Activated CD8-positive, alpha-beta memory T cell treated with anti-CD3 and anti-CD28 coated beads for 24 hours (primary cell): ENCODE measurements at places on chromosomes 1 and 21.
A peak's percentile ranks its signal among the peaks of the same experiment; 100 is the strongest.

GRCh38 chr1:58149271-58149812 lies 397.2 kb downstream of the OMA1 start:
- DNase-seq = no peak

- peak; percentile 74 for DNase-seq
Observed at GRCh38 chr1:204746838-204747442, 61.4 kb upstream of the LRRN2 start.

DNA sequence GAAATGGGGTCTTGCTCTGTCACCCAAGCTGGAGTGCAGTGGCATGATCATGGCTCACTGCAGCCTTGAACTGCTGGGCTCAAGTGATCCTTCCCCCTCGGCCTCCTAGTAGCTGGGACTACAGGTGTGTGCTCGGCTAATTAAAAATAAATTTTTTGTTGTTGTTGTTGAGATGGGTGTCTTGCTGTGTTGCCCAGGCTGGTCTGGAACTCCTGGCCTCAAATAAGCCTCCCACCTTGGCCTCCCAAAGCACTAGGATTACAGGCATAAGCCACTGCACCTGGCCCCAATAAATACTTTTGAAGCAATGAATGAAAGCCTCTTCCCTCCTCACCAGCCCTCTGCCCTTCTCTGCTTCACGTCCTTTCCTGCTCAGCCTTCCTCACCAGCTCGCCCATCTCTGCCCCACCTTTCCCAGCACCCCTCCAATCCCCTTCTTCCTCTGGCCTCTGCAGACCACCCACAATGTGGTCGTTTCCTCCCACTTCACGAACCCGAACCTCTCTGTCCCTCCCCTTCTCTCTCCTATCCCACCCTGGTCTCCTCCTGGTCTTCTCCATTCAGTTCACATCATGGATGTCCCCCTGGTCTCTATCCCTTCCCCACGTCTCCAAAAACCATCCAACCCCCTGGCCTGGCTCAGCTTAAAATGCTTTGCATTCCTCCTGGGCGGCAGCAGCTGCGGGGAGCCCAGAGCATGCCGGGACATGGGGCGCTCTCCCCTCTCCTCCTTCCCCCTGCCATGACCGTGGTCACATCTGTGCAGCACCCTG lies 38.4 kb downstream of the RAP1GAP start:
- DNase-seq = no peak

DNA sequence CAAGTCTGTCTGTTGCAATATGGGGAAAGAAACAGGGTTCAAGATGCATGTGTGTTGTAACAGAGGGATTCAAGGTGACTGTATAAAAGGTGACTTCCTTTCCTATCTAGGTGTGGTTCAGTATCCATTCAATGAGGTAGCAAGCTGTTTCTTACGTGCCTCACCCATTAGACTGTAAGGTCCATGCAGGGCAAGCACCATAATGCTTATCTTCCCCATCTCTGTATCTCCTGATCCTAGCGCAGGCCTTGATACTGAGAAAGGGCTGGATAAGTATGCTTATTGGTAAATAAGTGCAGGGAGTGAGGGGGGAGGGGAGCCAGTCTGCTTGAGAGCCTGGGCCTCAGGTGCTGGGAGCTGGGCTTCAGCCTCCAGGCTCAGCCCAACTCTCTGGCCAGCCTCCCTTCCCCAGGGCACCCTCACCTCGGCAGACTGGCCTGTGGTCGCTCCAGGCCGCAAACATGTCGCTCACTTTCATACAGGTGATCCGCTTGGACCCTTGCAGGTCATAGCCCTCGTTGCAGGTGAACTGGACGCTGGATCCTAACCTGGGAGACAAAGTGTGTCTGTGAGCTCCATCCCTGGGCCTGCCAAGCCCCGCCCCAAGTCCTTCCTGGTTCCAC lies 44.5 kb upstream of the HMGB4 start:
- no peak for DNase-seq

DNA sequence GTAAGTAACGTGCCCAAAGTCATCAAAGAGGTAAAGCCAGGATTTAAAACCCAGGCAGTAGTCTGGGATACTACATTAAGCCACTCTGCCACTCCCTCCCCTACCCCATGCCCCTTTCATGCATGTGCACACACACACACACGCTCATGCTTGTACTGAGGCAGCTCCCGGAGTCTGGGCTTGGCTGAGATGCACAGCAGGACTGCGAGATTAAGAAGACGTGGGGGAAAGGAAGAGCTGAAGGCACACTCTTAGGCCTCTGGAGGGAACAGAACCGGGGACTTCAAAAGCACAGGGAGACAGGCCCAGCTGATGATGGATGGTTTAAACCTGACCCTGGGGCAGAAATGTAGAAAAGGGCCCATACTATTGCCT lies 98.3 kb downstream of the GLIS1 start:
- DNase-seq = no peak

DNA sequence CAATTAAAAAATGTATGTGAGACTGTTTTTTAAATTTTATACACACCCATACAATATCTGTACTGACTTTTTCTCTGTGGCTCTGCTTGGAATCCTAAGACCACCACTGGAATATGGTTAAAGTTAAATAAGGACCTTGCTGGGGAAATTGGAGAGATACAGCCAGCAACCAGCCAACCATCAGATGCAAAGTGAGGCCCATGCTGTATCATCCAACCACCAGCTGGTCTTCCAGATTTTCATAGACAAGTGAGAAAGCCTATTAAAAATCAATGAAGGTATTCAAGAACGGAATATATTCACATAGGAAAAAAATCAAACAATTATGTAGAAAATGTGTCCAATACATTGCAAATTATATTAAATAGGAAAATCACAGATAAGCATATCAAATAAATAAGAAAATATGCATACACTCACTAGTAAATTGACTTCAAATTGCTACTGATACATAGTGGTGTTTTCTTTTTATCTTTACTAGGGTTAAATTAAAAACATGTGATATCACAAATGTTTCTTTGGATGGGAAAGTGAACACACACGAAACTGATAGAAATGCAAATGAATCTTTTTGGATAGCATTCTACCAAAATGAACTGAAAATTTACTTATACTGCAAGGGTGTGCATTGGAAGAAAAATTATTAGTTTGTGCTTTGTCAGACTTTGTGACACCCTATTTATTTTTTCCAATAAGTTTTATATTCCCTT lies 1486.3 kb downstream of the BRINP3 start:
- no peak for DNase-seq

DNA sequence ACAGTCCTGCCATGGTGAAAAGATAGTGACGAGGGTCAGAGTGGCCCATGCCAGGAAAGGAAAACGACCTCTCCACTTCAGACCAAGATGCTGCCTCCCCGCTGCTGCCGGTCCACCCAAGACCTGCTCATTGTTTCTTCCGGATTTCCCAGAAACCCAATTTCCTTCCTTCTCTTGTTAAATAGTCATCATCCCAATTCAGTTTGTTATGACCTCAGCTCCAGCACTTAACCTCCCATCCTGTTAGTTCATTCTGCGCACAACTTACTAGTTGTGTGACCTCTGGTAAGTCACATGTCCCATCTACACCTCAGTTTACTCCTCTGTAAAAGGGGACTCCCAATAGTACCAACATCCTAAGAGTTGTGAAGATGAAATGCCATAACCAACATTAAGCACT lies 29.9 kb upstream of the PPP1R15B start:
- no peak for DNase-seq

GRCh38 chr1:76713535-76713934 lies 153.7 kb upstream of the ST6GALNAC5 start:
- DNase-seq = no peak

DNA sequence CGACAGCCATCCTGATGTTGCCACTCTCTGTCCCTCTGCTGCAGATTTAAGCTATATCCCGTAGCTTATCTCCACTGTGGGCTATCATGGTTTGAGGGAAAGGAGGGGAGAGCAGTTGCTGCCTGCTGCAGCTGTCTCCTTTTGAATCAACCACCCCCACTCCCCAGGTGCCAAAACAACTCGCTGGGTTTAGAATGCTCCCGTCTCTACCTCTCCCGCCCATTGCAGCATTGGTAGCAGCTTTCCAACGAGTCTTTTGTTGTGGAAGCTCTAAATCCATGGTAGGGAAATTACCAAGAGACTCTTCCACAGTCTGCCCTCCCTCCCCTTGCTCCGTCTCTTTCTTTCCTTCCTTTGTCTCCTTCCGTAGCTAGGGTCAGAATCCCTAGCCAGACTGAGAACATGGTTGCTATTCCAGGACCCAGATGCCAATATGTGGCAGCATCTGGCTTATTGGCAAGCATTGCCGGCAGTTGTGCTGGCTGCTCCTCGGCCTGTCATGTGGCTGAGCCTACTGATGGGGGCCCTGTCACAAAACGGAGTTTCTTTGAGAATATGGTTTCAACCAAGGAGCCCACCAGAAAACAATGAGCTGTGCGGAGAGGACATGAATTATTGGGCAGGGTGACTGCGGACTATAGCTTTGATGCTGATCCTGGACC lies 230.7 kb downstream of the RPS6KC1 start:
- no peak for DNase-seq

- peak; percentile 73 for DNase-seq
Observed at GRCh38 chr21:44846485-44847260, 26.8 kb downstream of the PTTG1IP start.

DNA sequence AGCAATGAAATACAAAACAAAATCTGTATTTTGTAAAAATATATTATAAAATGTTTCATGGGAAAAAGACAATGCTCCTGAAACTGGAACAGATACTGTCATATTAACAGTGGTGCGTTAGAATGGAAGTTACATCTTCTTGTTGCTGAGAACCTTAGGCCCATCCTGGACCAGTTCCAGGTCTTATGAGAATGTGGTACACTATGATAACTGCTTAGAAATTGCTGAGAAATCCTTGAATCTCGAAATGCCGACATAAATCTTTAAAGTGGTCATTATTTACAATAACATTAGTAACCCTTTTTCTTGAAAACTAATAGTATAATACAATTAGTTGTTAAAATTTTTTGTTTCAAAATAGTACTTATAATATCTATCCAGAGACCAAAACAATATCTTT lies 747.9 kb upstream of the NCAM2 start:
- no peak for DNase-seq

DNA sequence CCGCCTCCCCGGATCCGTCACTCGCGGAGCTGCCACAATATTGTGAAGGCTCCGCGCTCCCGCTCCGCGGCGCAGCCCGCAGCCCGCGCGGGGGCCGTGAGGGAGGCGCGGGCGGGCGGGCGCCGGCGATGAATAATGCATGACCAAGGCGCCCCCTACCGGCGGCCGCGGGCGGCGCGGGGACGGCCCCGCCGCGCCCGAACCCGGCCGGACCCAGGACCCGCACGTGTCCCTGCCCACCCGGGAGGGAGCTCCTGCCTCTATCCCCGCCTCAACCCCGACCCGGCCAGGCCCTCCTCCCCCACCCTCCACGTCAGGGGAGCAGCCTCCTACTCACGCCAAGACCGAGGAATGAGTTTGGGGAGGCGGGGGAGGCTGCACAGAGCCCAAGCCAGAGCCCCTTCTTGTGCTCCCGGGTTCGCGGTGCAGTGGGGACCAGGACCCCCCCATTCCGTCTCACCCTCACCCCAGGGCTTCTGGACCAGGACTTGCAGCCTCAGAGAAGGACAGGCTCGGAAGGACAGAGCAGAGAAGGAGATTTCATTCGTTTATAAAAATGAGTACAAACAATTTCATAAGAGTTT lies 70.8 kb upstream of the CASZ1 start:
- DNase-seq = peak; percentile 85

GRCh38 chr1:66168467-66168887 lies 365.5 kb upstream of the SGIP1 start:
- no peak for DNase-seq

GRCh38 chr1:50424045-50424883 lies 1.0 kb upstream of the DMRTA2 start:
- DNase-seq = no peak
